Glutamatergic neuron (in vitro differentiated cells): ENCODE measurements at places on chromosomes 3 and 15.
A peak's percentile ranks its signal among the peaks of the same experiment; 100 is the strongest.

GRCh38 chr3:29334706-29335105, 53.8 kb downstream of the RBMS3 start:
- peaks cover 4% of the 10 kb centered on the region for H3K27me3 ChIP-seq
- peaks cover 30% of the 10 kb centered on the region for H3K4me1 ChIP-seq
- no peak overlapping the region for H3K4me3 ChIP-seq
- no peak overlapping the region for H3K27ac ChIP-seq

DNA sequence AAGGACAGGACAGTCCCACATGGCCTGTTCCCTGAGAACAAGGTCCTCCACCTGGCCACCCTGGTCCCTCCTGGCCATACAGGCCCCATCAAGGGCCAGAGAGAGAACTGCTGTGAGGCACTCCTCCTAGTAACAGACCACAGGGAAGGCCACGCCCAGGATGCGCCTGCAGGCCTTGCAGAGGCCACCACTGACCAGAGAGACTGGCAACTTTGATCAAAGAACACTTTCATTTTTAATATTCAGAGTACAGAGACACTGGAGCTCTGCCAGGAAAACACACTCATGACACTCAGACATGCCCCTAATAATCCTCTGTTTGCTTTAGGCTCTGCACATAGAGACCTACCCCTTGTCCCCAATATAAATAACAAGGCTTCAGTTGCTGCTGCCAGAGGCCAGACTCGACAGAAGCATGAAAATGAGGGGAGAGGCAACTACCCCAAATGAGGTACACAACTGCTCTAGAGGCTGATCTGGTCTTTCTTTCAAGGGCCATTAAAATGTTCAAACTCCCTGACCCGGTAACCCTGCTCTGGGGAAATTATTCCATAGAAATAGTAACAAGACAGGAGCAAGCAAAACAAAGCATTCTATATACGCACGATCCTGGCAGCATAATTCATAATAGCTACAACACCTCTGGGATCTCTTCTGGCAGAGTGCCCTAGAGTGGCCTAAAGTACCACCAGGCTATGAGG, 44.8 kb downstream of the CCDC12 start:
- no peak overlapping the region for H3K4me3 ChIP-seq
- no peak for DNase-seq
- H3K36me3 ChIP-seq = no peaks in the 10 kb centered on the region
- H3K4me1 ChIP-seq = peaks cover 11% of the 10 kb centered on the region
- no peaks in the 10 kb centered on the region for H3K27me3 ChIP-seq
- peak overlapping the region; percentile 15 for H3K27ac ChIP-seq

- H3K36me3 ChIP-seq = peaks cover 10% of the 10 kb centered on the region
- no peak overlapping the region for H3K4me3 ChIP-seq
- no peak overlapping the region for H3K27ac ChIP-seq
- H3K27me3 ChIP-seq = no peaks in the 10 kb centered on the region
- H3K4me1 ChIP-seq = no peaks in the 10 kb centered on the region
Observed at GRCh38 chr15:79130535-79131130, 40.1 kb upstream of the RASGRF1 start.

GRCh38 chr15:95884276-95884675, 446.2 kb upstream of the NR2F2 start:
- H3K27ac ChIP-seq = no peak overlapping the region
- H3K27me3 ChIP-seq = peaks cover 6% of the 10 kb centered on the region
- DNase-seq = no peak
- peaks cover 10% of the 10 kb centered on the region for H3K4me1 ChIP-seq
- no peak overlapping the region for H3K4me3 ChIP-seq

DNA sequence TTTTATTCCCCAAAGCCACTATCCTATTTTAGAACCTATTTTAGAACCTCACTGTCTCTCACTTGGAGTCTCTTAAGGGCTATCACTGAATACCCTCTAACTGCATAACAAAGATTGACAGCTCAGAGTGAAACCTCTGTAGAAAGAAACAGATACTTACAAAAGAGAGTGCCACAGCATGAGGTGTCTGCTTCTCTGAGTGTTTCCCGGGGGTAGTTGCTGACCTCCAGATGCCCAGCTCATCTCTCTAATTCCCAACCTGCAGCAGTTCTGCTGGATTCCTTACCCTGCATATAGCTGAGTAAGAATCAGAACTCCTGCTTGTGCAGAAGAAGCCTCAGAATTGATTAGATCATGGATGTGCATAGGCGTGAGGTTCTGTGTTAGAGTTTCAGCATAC, 34.5 kb downstream of the P3H2 start:
- no peaks in the 10 kb centered on the region for H3K27me3 ChIP-seq
- no peaks in the 10 kb centered on the region for H3K36me3 ChIP-seq
- peaks cover 14% of the 10 kb centered on the region for H3K4me1 ChIP-seq
- no peak overlapping the region for H3K27ac ChIP-seq

DNA sequence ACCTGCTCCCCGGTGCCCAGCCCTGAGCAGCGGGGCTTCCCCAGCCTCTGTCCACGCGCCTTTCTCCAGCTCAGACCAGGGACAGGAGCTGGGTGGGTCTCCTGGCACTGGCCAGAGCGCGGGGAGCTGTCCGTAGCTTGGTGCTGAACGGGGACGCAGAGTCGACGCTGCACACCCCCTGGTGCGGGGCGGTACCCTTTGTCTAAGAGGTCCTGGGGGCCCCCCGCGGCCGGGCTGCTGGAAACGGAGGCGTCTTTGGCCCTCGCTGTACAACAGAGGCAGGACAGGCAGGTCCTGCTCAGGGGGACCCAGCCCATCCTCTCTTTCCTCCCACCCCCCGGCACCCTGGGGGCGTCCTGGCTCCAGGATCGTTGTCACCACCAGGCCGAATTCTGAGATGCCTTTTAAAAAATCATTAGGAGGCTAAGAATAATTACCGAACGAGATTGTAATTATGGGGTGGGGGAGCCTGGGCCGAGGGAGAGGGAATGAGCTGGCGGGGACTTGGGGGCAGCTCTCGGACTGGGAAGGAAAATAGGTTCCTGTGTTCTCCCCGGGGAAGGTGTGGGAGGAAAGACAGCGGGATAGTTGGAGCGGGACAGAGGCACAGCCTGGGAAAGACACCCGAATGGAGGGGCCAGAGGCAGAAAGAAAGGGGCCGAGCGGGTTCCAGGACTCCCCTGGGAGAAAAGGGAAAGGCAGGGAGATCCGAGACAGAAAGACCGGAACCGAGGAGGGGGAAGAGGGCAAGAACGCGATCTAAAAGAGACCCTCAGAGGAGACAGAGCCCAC, 4.1 kb upstream of the SKOR1 start:
- H3K27me3 ChIP-seq = peaks cover 37% of the 10 kb centered on the region
- H3K4me1 ChIP-seq = peaks cover 19% of the 10 kb centered on the region
- H3K27ac ChIP-seq = no peak overlapping the region
- DNase-seq = peak; percentile 14
- peaks cover 18% of the 10 kb centered on the region for H3K36me3 ChIP-seq

- H3K4me3 ChIP-seq = no peak overlapping the region
- no peak overlapping the region for H3K27ac ChIP-seq
- H3K36me3 ChIP-seq = peaks cover 9% of the 10 kb centered on the region
- no peaks in the 10 kb centered on the region for H3K27me3 ChIP-seq
Observed at GRCh38 chr3:69774029-69774428, 34.8 kb downstream of the MITF start.

GRCh38 chr3:5019411-5020241, 40.4 kb downstream of the BHLHE40 start:
- no peaks in the 10 kb centered on the region for H3K4me1 ChIP-seq
- DNase-seq = no peak
- H3K4me3 ChIP-seq = no peak overlapping the region
- no peak overlapping the region for H3K27ac ChIP-seq
- no peaks in the 10 kb centered on the region for H3K36me3 ChIP-seq
- peaks cover 1% of the 10 kb centered on the region for H3K27me3 ChIP-seq

DNA sequence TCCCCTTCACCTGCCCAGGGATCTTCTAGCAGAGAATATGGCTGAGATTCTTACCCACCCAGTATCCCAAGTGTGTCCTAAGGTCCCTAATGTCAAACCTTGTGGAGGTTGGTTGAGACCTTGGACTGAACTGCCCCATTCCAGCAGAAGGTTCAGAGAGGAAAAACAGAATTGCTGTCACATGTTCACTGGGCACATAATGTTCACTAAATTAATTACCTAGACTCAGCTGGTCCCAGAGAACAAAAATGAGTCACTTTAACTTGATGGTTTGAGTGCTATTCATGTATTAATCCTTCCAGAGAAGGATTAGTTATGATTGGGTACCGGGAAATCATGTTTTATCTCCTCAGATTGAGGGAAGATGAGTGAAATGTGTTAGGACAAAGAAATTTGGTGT, 171.3 kb upstream of the GADL1 start:
- no peaks in the 10 kb centered on the region for H3K27me3 ChIP-seq
- no peaks in the 10 kb centered on the region for H3K36me3 ChIP-seq
- DNase-seq = no peak

DNA sequence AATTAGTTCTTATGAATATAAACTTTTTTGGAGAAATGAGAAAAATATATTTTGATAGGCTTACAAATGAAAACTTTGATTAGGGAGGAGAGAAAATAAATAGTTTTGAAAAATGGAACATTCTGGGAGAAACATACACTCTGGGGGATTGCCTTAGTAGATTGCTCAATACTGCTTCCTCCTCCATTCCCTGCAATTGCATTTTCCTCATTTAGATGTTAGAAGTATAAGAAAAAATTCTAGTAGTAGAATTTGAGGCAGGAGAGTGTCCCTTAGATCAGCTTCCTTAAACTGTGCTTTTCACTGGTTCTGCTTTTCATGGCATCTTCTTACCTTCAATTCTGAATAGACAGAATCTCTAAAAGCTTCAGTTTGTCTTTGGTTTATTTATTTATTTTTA, 46.2 kb upstream of the CTDSPL2 start:
- no peaks in the 10 kb centered on the region for H3K4me1 ChIP-seq
- H3K27me3 ChIP-seq = no peaks in the 10 kb centered on the region
- H3K4me3 ChIP-seq = no peak overlapping the region
- DNase-seq = no peak
- H3K27ac ChIP-seq = no peak overlapping the region

- H3K4me3 ChIP-seq = no peak overlapping the region
- H3K27me3 ChIP-seq = no peaks in the 10 kb centered on the region
- no peak overlapping the region for H3K27ac ChIP-seq
- no peaks in the 10 kb centered on the region for H3K36me3 ChIP-seq
- DNase-seq = no peak
- no peaks in the 10 kb centered on the region for H3K4me1 ChIP-seq
Observed at GRCh38 chr3:128965818-128966217, 28.1 kb downstream of the CFAP92 start.

- no peaks in the 10 kb centered on the region for H3K4me1 ChIP-seq
- no peak for DNase-seq
- no peaks in the 10 kb centered on the region for H3K27me3 ChIP-seq
- H3K27ac ChIP-seq = no peak overlapping the region
Observed at GRCh38 chr3:122298239-122298638, 26.8 kb upstream of the CSTA start.

- H3K27me3 ChIP-seq = peaks cover 1% of the 10 kb centered on the region
- no peaks in the 10 kb centered on the region for H3K36me3 ChIP-seq
- no peak for DNase-seq
- H3K4me3 ChIP-seq = no peak overlapping the region
Observed at GRCh38 chr15:91482799-91483198, 370.7 kb upstream of the SLCO3A1 start.

DNA sequence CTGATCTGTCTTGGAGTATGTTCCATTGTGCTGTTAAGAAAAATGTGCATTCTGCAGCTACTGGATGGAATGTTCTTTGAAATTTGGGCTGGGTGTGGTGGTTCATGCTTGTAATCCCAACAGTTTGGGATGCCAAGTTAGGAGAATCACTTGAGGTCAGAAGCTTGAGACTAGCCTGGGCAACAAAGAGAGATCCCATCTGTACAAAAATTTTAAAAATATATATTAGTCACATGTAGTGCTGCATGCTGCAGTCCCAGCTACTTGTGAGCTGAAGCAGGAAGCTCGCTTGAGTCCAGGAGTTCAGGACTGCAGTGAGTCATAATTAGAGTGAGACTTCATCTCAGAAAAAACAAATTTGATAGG, 62.8 kb upstream of the PLSCR4 start:
- no peak overlapping the region for H3K4me3 ChIP-seq
- H3K27me3 ChIP-seq = peaks cover 2% of the 10 kb centered on the region
- DNase-seq = no peak
- H3K36me3 ChIP-seq = no peaks in the 10 kb centered on the region
- no peaks in the 10 kb centered on the region for H3K4me1 ChIP-seq
- no peak overlapping the region for H3K27ac ChIP-seq

DNA sequence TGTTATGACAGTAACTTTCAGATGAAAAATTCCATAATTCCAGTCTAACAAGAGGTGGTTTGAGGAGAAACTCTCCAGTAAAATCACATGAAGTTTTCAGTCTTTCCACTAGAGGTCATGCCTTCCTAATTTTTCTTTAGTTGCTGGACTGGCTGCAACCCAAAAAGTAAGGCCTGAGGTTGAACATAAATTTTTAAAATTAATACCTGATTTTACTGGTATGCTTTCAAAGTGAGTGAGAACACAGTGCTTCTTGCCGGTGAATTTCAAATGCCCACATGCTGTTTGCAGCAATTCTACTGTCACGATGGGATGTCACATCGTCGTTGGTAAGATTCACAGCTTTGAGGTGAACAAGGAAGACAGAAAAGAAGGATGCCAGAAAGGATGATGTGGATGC, 89.0 kb upstream of the FGF12 start:
- peaks cover 1% of the 10 kb centered on the region for H3K27me3 ChIP-seq
- no peak overlapping the region for H3K27ac ChIP-seq
- peaks cover 61% of the 10 kb centered on the region for H3K4me1 ChIP-seq
- H3K36me3 ChIP-seq = no peaks in the 10 kb centered on the region

DNA sequence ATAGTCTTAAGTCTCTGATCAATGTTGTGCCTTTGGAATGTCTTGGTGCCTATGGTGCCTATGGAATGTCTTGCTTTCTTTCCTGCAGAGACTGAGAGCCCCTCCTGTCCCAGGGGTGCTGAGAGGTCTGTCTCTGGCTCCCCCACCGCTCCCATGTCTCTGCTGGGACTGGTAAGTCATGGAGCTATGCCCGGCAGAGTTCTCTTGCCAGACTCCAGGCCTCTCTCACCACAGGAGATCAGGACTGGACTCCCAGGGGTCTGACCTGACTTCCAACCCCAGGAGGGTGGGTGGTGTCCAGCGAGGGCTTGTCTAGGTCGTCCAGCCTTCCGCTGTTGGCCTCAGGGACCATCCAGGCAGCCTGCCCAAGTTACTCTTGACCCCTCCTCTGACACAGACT, 14.0 kb upstream of the CYP11A1 start:
- DNase-seq = no peak
- H3K36me3 ChIP-seq = no peaks in the 10 kb centered on the region
- H3K4me3 ChIP-seq = no peak overlapping the region
- H3K27ac ChIP-seq = no peak overlapping the region
- H3K27me3 ChIP-seq = peaks cover 5% of the 10 kb centered on the region
- H3K4me1 ChIP-seq = peaks cover 4% of the 10 kb centered on the region

- no peaks in the 10 kb centered on the region for H3K36me3 ChIP-seq
- H3K27ac ChIP-seq = no peak overlapping the region
- H3K4me1 ChIP-seq = peaks cover 20% of the 10 kb centered on the region
- DNase-seq = no peak
- no peaks in the 10 kb centered on the region for H3K27me3 ChIP-seq
Observed at GRCh38 chr15:68113273-68113672, 59.2 kb downstream of the PIAS1 start.

- H3K4me3 ChIP-seq = no peak overlapping the region
- no peak overlapping the region for H3K27ac ChIP-seq
- peaks cover 5% of the 10 kb centered on the region for H3K4me1 ChIP-seq
- H3K27me3 ChIP-seq = peaks cover 3% of the 10 kb centered on the region
- no peak for DNase-seq
Observed at GRCh38 chr15:38625886-38626285, 61.3 kb upstream of the RASGRP1 start.

- no peak for DNase-seq
- H3K27ac ChIP-seq = no peak overlapping the region
- no peak overlapping the region for H3K4me3 ChIP-seq
- no peaks in the 10 kb centered on the region for H3K27me3 ChIP-seq
- no peaks in the 10 kb centered on the region for H3K36me3 ChIP-seq
Observed at GRCh38 chr3:141346839-141347238, 21.5 kb upstream of the ZBTB38 start.

- no peak for DNase-seq
- H3K27me3 ChIP-seq = no peaks in the 10 kb centered on the region
- no peak overlapping the region for H3K27ac ChIP-seq
- H3K4me1 ChIP-seq = no peaks in the 10 kb centered on the region
- H3K36me3 ChIP-seq = no peaks in the 10 kb centered on the region
Observed at GRCh38 chr15:85959611-85960010, 120.1 kb upstream of the AGBL1 start.
